ENCODE measurements at places on chromosomes 3 and 15. TPM values are rescaled to one million over a fixed set of nuclear protein-coding genes. Genes with fewer than 3 reads are reported as not detected.

PATL2 gene
- 4.1 TPM for total RNA-seq

C2CD4B gene
- 3.5 TPM for total RNA-seq

GOLGA8S gene
- not detected for total RNA-seq

SLC51B gene
- 0.69 TPM for total RNA-seq

- no peak for DNase-seq
- no peaks in the 10 kb centered on the region for H3K27me3 ChIP-seq
Measured at GRCh38 chr3:189848395-189849040, 217.3 kb downstream of the TP63 start.

GRCh38 chr3:152508705-152509104 lies 240.0 kb downstream of the MBNL1 start:
- no peaks in the 10 kb centered on the region for H3K36me3 ChIP-seq
- H3K4me3 ChIP-seq, result no peak overlapping the region
- H3K27ac ChIP-seq, result no peak overlapping the region
- H3K27me3 ChIP-seq, result no peaks in the 10 kb centered on the region
- DNase-seq, result no peak

DNA sequence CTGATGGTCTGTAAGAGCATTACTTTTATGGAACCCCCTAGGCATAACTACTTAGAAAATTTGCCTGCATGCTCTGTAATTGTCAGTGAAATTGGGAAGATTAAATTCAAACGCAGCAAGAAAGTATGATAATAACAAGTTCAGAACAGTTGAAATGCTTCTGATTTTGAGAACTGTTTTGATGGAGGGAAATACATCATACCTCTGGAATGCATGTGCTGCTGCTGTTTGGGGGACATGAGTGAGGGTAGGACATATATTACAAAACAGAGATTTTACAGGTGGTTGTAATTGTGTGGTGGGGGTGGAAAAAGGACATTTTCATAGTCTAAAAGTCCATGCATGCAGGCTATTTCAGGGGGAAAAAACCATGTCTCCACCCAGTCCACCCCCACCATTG lies 135.0 kb upstream of the DPH6 start:
- H3K27ac ChIP-seq, result no peak overlapping the region
- no peak overlapping the region for H3K4me3 ChIP-seq
- no peaks in the 10 kb centered on the region for H3K4me1 ChIP-seq

DNA sequence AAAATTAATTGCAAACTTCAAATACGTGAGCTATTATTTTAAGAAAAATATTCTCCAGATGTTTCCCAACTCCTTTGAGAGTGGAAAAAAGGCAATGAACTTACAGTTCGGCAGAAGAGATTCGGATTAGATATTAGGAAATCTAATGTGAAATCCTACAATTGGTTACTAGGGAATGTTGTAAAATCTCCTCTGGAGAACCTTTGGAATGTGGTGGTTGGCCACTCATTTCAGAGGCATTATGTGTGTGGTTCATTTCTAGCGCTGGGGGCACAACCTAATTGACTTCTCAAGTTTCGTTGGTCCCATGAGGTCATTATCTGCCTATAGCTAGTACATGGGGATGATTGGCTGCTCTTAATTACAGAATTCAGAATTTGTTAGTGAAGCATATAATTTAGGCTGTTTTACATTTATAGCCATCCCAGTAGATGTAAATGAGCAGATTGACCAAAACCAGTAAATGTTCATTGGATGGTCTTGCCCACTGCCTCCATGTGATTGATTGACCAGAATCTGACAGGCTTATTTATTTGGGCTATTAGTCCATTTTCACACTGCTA lies 34.6 kb upstream of the CMSS1 start:
- DNase-seq, result no peak
- no peaks in the 10 kb centered on the region for H3K4me1 ChIP-seq
- H3K27ac ChIP-seq, result no peak overlapping the region

- no peak for DNase-seq
- no peaks in the 10 kb centered on the region for H3K36me3 ChIP-seq
- no peaks in the 10 kb centered on the region for H3K4me1 ChIP-seq
Measured at GRCh38 chr15:57820119-57820518, 113.6 kb downstream of the POLR2M start.

GRCh38 chr3:14082108-14082657 lies 42.5 kb downstream of the CHCHD4 start:
- H3K36me3 ChIP-seq, result no peaks in the 10 kb centered on the region
- DNase-seq, result no peak
- H3K27me3 ChIP-seq, result no peaks in the 10 kb centered on the region
- H3K4me1 ChIP-seq, result no peaks in the 10 kb centered on the region
